ENCODE measurements at places on chromosomes 6 and 20.

- no peak for DNase-seq
Measured at GRCh38 chr20:34954904-34955230, 739 bp downstream of the GSS start.

GRCh38 chr6:36201612-36202011, 5.1 kb downstream of the BRPF3 start:
- no peak for DNase-seq

GRCh38 chr20:44632103-44632752, 19.3 kb downstream of the ADA start:
- no peak for DNase-seq

GRCh38 chr20:57275813-57276212, 9.4 kb upstream of the BMP7 start:
- DNase-seq, result no peak

- DNase-seq, result no peak
Measured at GRCh38 chr6:83221889-83222479, 28.8 kb downstream of the RWDD2A start.

GRCh38 chr6:130035211-130035610, 16.8 kb downstream of the L3MBTL3 start:
- DNase-seq, result no peak

GRCh38 chr6:31585491-31585890, 586 bp upstream of the LST1 start:
- no peak for DNase-seq

- DNase-seq, result no peak
Measured at GRCh38 chr6:30325873-30326525, 728 bp upstream of the TRIM39 start.

DNA sequence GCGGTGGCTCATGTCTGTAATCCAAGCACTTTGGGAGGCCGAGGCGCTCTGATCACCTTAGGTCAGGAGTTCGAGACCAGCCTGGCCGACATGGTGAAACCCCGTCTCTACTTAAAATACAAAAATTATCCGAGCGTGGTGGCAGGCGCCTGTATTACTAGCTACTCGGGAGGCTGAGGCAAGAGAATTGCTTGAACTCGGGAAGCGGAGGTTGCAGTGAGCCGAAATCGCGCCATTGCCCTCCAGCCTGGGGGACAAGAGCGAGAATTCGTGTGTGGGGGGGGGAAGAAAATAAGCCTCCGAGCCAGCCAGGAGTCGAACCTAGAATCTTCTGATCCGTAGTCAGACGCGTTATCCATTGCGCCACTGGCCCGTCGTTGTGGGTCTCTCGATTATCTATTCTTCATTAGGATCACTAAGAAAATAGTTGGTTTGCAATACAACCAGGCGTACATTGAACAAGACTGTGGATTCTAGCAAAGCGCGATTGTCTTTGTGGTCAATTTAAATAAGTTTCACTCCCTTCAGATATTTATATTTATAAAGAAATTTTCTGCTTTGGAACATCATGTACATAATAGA, 33.9 kb upstream of the PRSS16 start:
- no peak for DNase-seq

- DNase-seq, result no peak
Measured at GRCh38 chr6:2426561-2427340, 181.3 kb upstream of the GMDS start.
